ENCODE measurements at places on chromosomes 5 and 9.

- no peak for DNase-seq
Measured at GRCh38 chr5:120874081-120874862, 410.2 kb downstream of the PRR16 start.

GRCh38 chr5:35317586-35317985 is 87.3 kb upstream of the PRLR start:
- no peak for DNase-seq

- DNase-seq, result no peak
Measured at GRCh38 chr9:73149371-73150067, 2.1 kb upstream of the ANXA1 start.

DNA sequence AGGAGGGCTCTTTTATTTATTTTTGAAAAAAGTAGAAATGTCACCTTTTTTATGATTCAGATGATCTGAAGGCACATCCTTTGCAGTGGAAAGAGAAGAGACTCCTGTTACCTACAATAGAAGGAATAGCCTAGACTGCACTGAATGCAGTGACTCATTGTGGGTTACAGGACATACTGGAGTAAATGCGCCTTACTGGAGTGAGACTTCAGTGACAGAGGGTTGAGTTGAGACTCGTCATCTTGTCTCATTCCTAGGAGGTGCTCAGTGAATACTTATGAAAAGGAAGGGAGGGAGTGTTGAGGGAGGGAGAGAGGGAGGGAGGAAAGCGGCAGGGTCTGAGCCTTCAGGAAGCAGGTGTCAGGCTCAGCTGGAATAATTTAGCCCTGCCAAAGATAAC is 25.2 kb downstream of the ANKRA2 start:
- no peak for DNase-seq

DNA sequence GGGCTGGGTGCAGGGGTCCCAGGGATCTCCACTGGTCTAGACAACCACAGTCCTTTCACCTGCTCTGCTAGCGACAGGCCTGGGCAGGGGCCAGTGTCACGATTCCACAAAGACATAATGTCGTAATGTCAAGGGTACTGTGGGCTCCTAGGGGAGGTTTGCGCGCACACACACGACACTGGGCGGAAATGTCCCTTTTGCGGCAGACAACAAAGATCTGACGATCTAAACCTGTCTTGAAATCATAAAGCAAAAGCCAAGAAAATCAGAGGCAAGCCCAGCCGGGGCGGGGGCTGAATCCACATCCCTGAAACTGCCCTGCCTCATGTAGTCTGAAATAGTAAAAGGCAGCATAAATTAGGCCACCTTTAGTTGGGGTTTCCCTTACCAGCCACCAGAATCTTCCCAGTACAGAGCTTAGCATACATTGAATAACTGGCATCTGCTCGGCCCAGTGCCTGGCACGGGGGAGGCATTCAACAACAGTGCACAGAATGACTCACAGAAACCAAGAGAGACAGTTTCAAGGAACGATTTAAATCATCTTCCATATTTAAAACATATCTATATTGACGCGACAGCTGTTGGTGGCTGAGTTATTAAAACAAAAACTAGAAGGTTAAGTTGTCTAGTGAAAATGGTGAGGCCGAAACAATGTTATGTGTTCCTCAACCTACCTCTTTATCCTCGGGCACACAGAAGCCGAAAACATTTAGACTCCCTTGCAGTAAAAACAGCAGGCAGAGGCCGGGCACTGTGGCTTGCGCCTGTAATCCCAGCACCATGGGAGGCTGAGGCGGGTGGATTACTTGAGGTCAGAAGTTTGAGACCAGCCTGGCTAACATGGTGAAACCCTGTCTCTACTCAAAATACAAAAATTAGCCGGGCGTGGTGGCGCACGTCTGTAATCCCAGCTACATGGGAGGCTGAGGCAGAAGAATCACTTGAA is 151.0 kb downstream of the MYO10 start:
- no peak for DNase-seq
